ENCODE measurements at places on chromosomes 5 and 9.

- no peak for DNase-seq
Measured at GRCh38 chr5:150243590-150243989, 46.0 kb downstream of the CAMK2A start.

GRCh38 chr5:180619563-180619915 lies 28.2 kb upstream of the SCGB3A1 start:
- no peak for DNase-seq

GRCh38 chr9:23582836-23583235 lies 243.2 kb downstream of the ELAVL2 start:
- no peak for DNase-seq

- no peak for DNase-seq
Measured at GRCh38 chr9:38066914-38067858, 1.8 kb downstream of the SHB start.

GRCh38 chr5:173069671-173070070 lies 13.5 kb downstream of the CREBRF start:
- no peak for DNase-seq

DNA sequence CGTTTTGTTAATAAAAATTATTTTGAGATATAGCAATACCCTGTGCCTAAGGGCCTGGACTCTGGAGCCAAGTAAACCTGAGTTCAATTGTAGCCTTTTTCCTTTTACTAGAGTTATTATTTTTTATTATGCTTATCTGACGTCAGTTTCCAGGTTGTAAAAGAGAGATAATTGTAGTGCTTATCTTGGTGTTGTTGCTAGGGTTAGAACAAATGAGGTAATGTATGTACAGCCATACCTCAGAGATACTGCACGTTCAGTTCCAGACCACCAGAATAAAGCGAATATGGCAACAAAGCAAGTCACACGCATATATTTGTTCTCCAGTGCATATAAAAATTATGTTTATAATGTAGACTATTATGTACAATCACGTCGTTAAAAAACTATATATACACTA lies 215.0 kb downstream of the VPS13A start:
- DNase-seq, result no peak

GRCh38 chr9:90901933-90902332 lies 100.3 kb downstream of the SYK start:
- DNase-seq, result no peak

GRCh38 chr5:76820526-76820890 lies 1.7 kb downstream of the F2RL1 start:
- no peak for DNase-seq

DNA sequence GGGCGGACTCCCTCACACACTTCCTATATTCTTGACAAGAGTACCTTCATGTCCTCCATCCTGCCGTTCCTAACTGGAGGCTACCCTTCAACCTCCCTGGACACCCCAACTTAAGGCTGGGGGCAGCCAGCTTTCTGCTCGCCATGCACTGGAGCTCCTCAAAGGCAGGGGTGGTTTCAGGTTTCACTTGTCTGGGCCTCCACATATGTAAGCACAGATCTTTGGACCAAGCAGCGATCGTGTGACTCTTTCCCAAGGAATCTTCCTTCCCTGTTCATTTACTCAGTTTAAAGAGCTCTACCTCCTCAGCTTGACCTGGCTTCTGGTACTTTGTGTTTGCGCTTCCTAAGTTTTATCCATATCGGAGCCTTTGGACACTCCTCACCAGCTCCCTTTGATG lies 34.2 kb upstream of the TRPC7 start:
- DNase-seq, result no peak

DNA sequence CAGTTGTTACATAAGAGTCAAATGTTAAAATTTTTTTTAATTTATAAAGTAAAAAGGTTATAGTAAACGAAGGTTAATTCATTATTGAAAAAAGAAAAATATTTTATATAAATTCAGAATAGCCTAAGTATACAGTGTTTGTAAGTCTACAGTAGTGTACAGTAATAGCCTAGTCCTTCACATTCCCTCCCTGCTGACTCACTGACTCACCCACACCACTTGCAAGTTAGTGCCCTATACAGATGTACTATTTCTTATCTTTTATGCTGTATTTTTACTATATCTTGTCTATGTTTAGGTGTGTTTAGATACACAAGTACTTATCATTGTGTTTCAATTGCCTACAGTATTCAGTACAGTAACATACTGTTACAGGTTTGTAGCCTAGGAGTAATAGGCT lies 57.6 kb downstream of the MAMDC2 start:
- DNase-seq, result no peak

- peak; percentile 78 for DNase-seq
Measured at GRCh38 chr5:19208397-19208796, 779.6 kb downstream of the CDH18 start.

DNA sequence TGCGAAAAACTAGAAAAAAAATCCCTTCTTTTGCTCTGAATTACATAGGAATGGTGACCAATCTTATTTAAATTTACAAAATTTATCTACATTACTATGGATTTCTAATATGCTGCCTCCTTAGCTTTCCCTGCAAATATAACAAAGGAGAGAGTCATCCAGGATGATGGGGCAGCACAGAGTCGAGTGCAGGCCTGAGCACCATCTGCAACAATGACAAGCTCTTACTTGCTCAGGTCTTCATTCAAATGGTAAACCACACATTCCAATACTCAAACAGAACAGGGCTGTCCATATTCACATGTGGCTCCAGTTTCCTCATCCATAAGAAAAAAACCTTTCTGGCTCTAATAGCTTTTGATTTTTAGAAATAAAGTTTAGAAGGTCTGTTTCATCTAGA lies 33.5 kb upstream of the ZNF354B start:
- no peak for DNase-seq

DNA sequence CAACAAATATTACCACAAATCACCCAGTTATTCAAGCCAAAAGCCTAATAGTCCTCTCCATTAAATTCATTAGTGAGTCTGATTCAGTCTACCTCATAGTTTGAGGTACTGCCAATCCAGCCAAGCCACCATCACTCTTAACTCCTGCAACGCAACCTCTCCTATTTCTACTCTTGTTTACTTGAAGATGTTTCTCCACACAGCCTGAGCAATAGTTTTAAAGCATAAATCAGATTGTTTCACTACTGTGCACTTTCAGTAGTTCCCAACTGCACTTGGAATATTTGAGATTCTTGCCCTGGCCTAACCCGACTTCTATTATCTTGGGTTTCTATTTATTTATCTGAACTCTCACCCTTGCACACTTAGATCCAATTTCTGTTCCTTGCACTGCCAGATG lies 85.5 kb downstream of the YIPF5 start:
- DNase-seq, result no peak

DNA sequence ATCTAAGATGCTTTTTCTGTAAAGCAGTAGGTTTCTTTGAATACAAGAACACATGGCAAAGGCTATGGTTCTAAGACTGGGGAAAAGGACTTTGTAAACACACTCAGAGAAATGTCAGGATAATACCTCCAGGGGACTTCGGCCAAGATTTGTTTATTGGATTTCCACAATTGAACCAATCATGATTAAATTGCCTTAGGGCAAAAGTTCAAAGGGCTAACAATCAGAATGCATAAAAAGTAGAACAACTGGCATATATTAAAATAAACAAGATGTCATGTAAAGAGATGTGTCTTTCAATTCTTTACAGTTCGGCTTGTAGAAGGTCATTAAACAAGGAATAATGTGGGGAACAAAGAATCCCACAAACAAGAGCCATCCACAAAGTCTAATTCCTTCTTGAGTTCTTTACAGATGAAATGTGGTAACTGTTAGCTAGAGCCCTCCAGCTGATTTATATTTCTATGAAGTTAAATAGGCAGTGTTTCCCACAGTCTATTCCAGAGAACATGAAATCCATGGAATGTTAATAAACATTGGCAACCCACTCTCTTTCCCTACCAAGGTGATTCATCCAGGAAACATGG lies 565.5 kb downstream of the ZNF608 start:
- DNase-seq, result no peak

GRCh38 chr9:129323999-129324553 lies 146.0 kb upstream of the IER5L start:
- no peak for DNase-seq

DNA sequence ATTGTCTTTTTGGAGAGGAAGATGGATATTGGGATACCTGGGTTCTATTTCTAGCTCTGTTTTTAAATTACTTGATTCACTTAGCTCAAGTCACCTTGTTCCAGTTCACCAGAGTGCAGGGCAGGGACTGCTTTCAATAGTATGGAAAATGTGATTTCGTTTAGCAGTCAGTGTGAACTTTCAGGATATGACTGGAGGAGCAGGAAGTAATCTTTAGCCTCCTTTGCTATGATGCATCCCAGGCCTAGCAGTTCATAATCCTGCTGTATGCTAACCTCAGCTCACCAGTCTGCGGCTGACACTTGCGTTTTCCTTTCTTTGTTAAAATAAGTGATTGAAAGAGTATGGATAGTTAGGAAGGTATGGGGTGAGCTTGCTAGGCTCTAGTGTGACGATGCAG lies 169.7 kb downstream of the ARHGAP26 start:
- no peak for DNase-seq

DNA sequence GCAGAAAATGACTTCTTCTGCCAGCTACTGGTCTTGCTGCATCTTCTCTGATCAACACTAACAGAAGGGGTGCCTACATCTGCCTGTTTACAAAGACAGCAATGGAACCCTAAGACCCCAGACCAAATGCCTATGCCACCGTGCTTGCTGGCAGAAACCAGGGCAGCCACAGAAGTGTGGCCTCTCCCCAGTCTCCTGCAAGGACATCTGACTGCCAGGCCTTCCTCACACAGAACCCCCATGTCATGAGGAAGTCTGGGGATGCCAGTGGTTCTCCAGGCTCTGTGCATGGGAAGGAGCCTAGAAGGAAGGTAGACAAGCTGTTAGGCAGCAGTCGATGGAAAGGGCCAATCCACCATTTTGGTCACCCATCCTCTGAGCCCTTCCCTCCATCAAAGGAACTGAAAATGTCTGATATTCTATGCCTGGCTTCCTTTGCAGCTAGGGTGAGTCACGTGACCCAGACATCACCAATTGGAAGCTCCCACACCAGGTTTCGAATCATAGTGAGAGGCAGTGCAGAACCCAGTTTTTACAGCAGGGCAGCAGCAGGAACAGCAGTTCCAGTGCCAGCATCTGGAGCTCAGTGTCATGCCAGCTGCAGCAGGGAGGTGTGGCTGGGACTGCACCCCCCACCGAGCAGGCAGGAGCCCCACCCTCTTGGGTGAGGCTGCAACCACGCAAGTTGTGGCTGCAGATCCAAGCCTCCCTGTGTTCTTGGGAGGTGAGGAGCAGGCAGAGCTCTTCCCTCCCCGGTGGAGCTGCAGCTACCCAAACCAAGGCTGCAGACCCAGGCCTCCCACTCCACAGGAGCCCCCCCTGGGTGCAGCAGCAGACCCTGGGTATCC lies 123.4 kb downstream of the OLFM1 start:
- DNase-seq, result no peak

DNA sequence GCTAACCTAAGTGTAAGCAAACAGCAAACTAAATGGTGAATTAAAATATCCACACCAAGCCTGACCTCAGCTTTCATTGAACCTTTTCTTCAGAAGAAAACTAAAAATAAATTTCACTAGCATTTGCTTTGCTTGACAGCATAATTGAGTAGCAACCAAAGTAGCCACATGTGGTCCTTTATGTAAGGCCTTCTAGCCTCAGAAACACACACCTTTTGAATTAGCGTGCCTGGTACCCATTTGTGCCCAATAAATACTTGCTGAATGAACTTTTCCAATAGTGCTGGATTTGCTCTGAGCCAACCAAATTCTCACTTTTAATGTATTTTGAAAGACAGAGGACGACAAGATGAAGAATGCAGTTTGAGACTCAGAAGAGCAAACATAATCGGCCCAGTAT lies 2.1 kb upstream of the NIPBL start:
- peak; percentile 29 for DNase-seq

DNA sequence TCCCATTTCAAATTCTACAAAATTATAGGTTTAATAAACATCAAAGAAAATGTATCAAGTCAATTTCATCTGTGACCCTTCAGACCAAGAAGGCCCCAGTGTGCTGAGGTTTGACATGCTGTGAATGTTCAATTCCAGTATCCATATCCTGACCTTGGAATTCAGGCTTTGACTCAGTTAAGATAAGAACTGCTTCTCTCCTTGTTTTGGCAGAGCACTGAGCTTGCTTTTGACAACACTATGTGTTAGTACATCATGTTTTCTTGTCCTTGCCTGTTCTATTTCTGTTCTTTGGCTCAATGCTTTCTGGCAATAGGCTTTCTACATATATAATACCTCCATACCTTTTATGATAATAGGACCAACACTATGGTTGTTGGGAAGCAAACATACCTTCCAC lies 105.6 kb downstream of the PLCXD3 start:
- no peak for DNase-seq

- peak; percentile 20 for DNase-seq
Measured at GRCh38 chr5:127431977-127432585, 85.4 kb upstream of the PRRC1 start.

GRCh38 chr9:13557746-13558145 lies 278.3 kb upstream of the MPDZ start:
- peak; percentile 98 for DNase-seq

GRCh38 chr9:6715755-6716643 lies 41.8 kb upstream of the KDM4C start:
- peak; percentile 63 for DNase-seq

DNA sequence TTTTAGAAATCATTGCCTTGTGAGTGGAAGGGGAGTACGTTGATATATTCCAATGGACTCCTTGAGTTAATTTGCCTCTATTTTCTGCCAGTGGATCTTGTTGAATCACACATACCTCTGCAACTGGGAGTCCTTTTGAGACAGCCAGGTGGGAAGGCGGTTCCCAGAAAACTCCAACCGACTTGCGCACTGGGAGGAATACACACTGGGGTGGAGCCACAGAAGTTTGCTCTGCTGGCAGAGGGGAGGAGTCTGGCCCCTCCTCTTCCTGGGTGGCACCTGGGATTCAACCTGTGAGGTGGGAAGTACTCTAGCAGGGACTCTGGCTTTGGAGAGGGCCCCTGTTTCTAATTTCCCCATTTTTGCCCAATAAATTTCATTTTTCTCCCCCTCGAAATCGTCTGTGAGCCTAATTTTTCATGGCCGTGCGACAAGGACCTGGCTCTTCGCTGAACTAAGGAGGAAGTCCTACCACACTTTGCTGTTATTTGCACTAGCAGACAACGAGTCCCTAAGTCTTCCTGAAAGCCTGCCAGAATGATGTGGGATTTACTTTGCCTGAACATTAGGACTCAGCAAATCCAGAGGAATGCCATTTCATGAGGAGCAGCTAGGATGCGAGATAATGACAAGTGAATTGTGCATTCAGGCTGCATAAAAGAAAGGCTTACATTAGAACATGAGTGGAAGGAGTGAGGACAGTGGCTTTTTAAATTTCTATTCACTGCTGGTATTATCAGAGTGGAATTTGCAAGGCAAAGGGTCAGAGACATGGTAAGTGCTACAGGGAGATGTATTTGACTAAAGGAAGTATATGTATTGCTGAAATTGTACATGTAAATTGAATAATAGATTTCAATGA lies 67.2 kb downstream of the PRLR start:
- DNase-seq, result no peak

DNA sequence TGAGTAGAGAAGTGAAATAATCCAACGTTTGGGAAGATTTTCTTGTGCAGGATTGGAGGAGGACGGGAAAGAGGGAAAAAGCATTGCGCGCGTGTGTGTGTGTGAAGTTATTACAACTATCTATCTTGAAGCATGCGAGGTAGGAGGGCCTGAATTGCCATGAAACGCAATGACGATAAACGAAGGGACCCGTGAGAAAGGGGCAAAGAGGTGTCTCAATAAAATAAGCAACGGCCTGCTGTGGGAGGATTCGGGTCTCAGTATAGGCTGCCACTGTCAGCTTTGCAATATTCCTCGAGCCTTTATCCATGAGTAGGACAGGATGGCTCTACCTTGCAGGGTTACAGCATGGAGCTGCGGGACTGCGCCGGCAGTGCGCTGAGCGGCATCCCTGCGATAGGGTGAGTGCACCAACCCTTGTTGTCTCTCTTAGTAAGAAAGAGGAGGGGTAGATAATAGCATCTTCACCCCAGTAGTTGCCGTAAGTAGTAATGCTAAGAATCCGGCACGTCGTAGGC lies 631 bp upstream of the RCL1 start:
- DNase-seq, result peak; percentile 72

Data from NCI-H446 (cell line).